CD4-positive, alpha-beta T cell treated with Interleukin-2 at 100 ng/mL for 4 hours (primary cell): ENCODE measurements at places on chromosomes 6 and 20.

GRCh38 chr20:35674921-35675320 is 10.2 kb upstream of the CPNE1 start:
- no peak for DNase-seq

DNA sequence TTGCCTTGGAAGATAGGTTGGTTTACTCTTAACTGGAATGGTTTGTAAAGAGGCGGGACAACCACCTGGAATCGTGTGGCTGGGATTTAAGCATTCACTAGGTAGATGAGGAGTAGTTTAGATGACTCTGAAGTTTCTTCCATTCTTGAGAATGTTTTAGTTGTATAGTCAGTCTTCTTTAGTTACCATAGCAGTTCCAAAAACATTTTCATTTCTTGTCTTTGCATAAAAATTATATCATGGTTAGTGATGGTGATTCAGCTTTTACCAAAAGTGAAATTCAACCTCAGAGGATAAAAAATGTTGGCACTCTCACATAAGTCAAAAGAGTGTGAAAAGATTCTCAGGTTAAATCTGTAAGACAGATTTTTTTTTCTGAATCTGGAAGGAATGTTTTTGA is 70.3 kb downstream of the SMAP1 start:
- no peak for DNase-seq

GRCh38 chr6:150229436-150230163 is 86.8 kb downstream of the PPP1R14C start:
- no peak for DNase-seq

- DNase-seq: no peak
Observed at GRCh38 chr6:170037541-170038250, 253.2 kb downstream of the DLL1 start.

GRCh38 chr20:53828682-53829254 is 235.1 kb upstream of the ZNF217 start:
- DNase-seq: no peak

GRCh38 chr6:169824021-169824420 is 72.6 kb downstream of the ERMARD start:
- no peak for DNase-seq

- no peak for DNase-seq
Observed at GRCh38 chr6:41371461-41371991, 36.1 kb downstream of the NCR2 start.

- no peak for DNase-seq
Observed at GRCh38 chr20:47411161-47411560, 54.7 kb upstream of the ZMYND8 start.

- no peak for DNase-seq
Observed at GRCh38 chr20:4805663-4806449, 84.1 kb downstream of the PRND start.

DNA sequence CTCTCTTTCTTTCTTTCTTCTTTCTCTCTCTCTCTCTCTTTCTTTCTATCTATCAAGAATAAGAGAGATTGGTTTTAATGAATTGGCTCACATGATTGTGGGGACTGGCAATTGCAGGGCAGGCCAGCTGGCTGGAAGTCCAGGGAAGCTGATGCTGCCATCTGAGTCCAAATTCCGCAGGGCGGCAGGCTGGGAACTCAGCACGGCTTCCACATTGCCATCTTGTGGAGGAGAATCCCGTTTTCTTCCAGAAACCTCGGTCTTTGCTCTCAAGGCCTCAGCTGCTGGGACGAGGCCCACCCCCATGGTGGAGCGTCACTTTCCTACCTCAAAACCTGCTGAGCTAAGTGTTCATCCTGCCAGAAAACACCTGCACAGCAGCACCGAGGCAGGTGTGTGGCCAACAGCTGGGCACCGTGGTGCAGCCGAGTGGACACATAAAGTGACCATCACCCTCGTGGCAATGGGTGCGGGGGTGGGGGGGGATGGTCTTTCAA is 58.8 kb upstream of the SLCO4A1 start:
- DNase-seq: no peak

DNA sequence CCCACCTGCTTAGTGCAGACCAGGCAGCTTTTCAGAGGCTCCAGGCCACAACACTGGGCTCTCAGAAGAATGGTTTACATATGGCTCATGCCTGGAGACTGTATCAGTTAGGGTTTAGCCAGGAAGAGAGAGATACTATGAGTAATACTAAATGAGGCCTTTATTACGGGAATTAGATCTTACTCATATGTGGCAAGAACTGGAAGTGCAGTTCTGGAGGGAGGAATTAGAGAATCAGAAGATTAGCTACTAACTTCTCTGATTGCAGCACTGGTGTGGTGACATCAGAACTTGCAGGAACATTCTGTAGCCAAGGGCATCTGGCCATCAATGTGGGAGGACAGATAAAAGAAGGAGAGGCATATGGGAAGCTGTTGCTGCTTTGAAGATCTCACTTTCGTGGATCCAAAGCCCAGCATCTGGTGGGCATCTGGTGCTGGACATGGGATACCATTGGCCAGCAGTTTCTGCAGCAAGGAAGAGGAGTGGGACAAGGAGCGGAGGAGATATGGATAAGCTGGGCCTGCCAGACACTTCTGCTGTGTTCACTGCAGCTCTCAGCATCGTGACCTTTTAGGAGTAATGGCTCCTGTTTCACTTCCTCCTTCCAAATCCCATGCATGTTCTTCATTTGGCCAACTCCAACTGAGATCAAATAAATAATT is 248.5 kb downstream of the BTBD3 start:
- DNase-seq: no peak

DNA sequence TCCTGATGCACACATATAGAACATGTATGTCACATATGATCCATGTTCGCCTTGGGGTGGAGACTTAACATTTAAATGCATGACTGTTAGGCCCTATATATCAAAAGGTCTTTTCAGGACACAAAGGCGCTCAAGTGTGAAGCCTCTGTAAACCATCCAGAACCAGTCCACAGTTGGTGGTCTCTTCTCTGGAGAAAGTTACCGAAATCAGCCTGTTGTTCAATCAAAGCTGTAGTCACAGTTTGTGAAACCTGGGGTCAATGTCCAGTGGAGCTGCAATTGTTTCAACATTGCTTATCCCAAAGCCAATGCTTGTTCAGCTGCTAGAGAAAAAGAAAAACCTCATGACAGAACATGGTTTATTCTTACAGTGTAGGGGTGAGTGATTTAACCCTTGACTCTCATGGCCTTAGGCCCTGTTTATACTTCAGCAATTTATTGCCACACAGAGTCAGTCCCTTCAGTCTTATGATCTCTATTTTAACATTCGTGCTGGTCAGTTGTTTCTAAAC is 193.6 kb upstream of the CST7 start:
- no peak for DNase-seq

DNA sequence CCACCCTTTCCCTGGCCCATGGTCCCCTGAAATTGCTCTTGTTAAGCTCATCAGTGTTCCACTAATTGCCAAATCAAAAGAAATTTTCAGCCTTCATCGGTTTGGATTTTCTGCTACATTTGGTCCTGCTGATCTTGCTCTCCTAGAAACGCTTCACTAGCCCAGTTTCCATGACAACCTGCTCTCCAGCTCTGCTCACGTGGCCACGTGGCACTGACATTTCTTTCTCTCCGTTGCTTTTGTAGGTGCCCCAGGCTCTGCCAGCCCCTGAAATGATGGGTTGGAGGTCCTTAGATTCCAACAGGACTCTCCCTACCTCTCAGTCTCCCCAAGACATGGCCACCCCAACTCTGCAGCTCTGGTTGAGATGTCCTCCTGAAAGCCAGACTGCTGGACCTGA is 45.8 kb upstream of the NNAT start:
- no peak for DNase-seq

GRCh38 chr20:61682996-61683681 is 382.5 kb downstream of the TAF4 start:
- no peak for DNase-seq

GRCh38 chr20:49475292-49476015 is 7.0 kb downstream of the KCNB1 start:
- DNase-seq: no peak

DNA sequence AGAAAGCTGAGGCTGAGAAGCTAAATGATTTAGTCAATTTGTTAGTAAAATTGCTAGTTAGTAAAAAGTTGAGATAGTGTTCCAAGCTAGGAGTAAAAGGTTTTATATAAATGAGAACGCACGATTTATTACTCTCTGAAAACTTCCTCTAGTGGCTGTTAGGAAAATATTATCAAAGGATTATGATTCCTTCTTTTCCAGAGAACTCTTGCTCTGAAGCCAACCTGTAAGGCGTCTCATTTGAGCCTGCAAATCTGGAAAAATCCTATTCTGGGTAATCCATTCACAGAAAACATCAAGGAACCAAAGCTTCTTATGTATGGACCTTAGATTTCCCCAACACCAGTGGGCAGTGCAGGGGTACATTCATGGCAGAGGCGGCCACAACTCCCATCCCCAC is 252.7 kb downstream of the SOD2 start:
- DNase-seq: no peak
